NCI-H1436 (cell line): ENCODE measurements at places on chromosomes 16 and 17.

- no peak for DNase-seq
Observed at GRCh38 chr17:7982173-7982572, 20.2 kb upstream of the GUCY2D start.

GRCh38 chr17:30600060-30600829 is 123.0 kb downstream of the GOSR1 start:
- peak; percentile 85 for DNase-seq

DNA sequence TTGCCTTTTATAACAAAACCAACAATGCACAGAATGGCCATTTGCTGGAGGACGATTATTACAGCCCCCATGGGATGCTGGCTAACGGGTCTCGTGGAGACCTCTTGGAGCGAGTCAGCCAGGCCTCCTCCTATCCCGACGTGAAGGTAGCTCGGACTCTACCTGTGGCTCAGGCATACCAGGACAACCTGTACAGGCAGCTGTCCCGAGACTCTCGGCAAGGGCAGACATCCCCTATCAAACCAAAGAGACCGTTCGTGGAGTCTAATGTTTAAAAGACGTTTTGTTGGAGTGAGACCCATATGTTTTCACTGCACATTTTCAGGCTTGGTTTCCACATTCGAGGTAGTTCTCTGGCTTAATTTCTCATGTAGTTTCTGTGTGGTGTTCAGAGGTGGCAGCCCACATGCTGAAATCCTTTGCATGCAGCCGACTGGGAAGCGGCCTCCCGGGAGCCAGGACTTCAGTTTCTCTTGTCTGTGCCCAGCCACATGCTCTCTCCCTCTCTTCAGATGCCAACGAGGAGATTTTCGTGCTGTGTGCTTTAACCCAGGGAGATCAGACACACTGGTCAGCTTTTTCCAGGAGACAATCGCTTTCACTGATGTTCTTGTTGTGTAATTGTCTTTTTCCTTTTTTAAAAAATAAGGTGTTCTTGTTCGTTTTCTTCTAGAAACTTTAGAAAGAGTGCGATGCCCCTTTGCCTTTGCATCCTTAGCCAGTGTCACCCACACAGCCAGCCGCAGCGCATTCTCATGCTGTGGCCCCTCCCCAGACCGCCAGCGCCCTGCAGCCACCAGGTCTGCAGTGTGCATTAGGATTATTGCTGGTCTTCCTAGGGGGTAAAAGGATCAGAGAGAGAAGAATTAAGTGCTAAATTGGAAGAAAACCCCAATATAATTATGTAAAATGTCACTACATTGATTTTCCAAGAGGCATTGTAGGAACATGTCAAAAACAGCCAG is 24.1 kb downstream of the CYB561 start:
- DNase-seq: no peak

GRCh38 chr16:24382762-24383407 is 126.8 kb downstream of the CACNG3 start:
- DNase-seq: no peak

GRCh38 chr17:4768298-4768697 is 3.4 kb upstream of the TM4SF5 start:
- no peak for DNase-seq

GRCh38 chr16:65500007-65500406 is 378.1 kb upstream of the CDH11 start:
- no peak for DNase-seq

- no peak for DNase-seq
Observed at GRCh38 chr16:52473096-52473495, 73.8 kb downstream of the TOX3 start.

DNA sequence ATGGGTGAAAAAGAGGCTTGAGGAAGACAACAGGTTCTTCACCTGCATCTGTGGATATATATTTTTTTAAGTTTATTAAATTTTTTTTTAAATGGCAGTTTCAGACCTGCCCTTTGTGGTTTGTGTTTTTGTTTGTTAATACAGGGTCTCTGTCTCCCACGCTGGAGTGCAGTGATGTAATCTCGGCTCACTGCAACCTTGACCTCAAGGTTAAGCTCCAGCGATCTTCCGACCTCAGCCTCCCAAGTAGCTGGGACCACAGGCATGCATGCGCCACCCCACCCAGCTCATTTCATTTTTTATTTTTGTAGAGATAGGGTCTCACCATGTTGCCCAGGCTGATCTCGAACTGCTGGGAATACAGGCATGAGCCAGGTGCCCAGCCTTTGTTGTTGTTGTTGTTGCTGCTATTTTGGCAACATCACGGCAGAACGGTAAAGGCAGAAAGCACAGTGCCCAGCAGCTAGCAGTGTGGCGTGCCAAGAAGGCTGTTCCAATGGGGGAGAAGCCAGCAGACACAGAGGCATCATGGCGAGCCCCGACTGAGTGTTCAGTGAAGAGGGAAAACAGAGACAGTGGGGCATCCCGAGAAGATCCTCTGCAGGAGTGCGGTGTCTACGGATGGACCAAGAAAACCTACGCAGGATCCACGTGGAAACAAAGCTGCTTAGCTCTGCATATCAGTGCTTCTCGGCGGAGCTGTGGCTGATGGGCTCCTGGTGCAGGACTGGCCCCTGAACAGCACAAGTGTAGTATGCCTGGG is 19.6 kb downstream of the TMC6 start:
- DNase-seq: no peak

DNA sequence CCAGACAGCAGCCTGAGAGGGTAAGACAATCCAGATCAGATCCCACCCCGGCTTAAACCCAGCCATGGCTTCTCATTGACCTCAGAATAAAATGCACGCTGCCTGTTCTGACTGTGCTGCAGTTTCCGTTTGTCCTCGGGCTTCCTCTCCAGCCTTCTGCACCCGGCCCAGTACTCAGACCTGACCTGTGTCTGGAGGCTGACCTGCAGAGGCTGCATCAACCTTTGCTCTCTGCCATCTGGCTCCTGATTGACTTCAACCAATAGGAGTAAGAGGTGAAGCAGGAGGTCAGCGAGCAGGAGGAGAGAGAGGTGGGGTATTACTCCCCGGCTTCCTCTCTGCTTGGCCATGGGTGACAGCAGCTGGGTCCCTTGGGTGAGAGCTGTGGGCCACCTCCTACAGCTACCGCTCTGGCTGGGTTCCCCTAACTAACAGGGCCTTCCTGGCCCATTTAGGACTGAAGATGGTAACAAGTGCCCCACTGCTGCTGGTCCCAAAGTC is 46.7 kb downstream of the C16orf82 start:
- no peak for DNase-seq

DNA sequence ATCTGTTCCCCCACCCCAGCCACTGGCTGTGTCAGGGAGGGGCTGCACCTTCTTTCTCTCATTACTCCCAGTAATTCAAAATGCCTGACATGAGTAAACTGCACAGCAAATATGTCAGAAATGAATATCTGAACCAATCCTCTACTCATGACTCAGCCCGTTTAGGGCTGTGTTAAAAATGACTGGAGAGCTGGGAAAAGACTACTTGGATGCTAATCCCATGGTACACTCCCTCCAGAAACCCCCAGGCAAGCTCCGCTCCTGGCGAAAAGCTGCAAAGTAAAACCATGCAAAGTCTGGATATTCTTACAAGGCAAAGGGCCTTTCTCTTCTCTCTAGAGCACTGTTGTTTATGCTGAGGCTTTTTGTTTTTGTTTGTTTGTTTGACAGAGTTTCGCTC is 448.1 kb upstream of the DYNLRB2 start:
- DNase-seq: no peak

DNA sequence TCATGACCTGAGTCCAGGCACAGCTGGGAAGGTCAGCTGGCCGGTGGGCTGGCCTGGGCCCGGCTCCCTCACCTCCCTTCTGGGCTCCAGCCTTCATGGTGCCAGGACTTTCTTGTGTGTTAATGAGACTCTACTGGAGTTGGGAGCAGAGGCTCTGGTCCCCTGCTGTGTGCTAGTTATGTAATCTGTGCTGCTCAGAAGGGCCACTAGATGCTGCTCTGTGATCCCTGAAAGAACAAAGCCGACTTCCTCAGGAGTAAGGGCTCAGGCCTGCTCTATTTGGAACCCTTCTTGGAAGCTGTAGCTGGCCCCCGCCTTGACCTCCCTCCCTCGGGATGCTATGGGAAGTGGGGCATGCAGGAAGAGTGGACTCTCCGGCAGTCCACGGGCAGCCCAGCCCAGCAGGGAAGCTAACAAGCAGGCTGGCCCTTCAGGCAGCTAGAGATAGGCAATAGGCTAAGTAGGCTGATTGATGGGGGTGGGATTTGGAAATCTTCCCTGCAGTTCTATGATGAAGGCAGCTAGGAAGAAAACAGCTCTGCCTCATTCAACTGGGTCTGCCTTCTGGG is 3.3 kb upstream of the CDK5R1 start:
- peak; percentile 74 for DNase-seq

DNA sequence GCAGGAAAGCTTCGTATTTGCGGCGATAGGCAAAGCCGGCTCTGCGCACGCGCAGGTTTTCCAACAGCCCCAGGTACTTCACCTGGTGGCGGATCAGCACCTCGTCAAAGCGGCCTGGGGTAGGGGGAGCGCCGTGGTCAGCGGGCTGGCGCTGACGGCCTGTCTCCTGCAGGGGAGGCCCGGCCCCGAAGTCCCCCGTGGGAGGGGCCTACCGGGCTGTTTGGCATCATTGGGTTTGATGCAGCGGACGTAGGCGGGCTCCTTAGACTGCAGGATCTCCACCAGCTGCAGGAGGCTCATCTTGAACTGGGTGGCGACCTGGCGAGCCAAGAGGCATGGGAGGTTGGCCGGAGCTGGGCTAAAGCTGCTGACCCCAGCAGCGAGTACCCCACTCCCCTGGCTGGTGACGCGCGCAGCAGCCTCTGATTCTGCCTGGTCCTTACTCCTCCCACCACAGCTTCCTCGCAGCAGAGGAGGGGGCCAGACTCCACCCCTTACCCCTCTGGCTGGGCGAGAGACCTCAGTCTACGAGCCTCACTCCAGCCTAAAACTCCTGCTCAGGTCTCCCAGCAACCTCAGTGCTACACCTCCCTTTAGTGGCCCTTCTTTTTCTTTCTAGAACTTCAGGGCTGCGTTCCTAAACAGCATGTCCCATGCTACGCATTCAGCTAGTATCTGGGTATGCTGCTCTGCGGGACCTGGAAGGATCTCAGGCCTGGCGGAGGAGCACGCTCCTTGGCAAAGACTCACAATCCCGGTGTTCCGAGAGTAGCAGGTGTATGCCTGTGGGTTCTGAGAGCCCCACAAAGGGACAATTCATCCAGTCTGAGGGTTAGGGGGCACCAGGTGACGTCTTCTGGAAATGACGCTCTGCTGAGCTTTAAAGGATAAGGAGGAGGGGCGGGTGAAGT is 16.1 kb upstream of the CRK start:
- DNase-seq: no peak

DNA sequence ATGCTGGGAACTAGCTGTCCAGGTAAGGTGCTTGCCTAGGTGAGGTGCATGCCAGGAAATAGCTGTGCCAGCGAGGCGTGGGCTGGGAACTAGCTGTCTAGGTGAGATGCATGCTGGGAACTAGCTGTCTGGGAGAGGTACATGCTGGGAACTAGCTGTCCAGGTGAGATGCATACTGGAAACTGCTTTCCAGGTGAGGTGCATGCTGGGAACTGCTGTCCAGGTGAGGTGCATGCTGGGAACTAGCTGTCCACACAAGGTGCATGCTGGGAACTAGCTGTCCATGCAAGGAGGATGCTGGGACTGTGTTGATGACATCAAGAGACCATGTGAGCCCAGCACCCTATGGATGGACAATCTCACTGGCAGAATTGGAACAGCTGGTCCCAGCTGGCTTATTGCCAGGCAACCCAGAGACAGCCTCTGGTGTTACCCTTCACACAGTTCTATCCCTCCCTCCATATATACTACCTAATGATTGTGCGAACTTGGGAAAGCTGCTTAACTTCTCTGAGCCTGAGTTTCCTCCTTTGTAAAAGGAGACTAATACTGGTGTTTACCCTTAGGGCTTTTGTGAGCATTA is 479.9 kb upstream of the RBFOX1 start:
- DNase-seq: no peak

GRCh38 chr17:47427985-47428384 is 102.9 kb upstream of the NPEPPS start:
- DNase-seq: no peak

DNA sequence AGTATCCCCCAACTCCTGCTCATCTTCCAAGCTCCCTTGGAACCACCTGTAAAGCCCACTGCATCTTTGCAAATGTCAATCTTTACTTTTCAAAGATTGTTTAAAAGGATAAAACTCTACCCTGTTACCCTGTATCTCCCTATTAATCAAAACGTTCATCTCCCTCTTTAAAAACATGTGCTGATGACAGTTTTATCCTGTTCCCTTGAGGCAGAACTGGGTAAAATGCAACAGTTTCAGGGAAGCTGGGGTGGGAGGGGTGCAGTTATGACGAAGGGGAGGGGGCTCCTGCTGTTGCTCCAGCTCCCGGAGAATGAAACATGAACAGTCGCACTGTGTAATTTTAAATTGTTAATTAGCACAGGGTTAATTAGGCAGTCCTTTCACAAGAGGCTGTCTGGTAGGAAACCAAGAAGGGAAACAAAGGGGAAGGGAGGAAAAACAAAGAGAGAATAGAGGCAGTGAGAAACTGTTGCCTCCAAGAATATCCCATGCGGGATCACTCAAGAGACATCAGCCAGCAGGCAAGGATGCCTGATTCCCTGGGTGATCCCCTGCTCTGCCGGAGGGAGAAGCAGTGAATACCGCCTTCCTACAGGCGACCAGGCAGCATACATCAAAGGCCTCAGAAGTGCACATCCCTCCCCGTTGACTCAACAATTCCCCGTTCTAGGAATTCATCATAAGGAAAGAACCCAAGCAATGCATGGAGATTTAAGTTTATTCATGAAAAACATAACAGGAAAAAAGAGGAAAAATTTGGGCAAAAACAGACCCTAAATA is 84.2 kb downstream of the ZFHX3 start:
- DNase-seq: no peak

DNA sequence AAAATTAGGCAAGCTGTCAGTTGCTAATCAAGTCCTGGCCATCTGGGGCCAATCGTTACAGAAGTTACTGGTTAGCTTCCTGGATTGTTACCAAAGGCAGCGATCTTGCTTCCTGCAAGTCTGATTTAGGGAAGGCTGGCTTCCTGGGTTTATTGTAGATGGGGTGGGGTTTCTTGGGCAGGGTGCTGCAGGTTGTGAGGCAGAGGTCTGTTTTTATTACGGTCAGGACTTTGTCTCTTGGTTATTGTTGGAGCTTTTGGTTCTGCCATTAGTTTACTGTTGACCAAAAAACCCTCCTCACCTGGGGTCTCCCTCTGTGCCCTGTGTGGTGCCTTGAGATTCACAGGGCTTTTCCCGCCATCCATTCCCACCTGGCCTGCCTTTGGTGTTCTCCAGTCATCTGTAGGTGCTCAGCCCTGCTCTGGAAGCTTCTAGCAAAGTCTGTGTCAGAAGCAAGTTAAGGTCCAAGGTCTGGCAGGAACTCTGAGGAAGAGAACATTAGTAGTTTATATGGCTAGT is 36.9 kb downstream of the SLC47A1 start:
- no peak for DNase-seq
